ENCODE measurements at places on chromosomes 16 and 17. TPM values are rescaled to one million over a fixed set of nuclear protein-coding genes. Genes with fewer than 3 reads are reported as not detected.

- DNase-seq = peak; percentile 25
Measured at GRCh38 chr16:57722651-57723050, 12.9 kb upstream of the KATNB1 start.

The TUBB3 gene
- total RNA-seq = 35.0 TPM

DNA sequence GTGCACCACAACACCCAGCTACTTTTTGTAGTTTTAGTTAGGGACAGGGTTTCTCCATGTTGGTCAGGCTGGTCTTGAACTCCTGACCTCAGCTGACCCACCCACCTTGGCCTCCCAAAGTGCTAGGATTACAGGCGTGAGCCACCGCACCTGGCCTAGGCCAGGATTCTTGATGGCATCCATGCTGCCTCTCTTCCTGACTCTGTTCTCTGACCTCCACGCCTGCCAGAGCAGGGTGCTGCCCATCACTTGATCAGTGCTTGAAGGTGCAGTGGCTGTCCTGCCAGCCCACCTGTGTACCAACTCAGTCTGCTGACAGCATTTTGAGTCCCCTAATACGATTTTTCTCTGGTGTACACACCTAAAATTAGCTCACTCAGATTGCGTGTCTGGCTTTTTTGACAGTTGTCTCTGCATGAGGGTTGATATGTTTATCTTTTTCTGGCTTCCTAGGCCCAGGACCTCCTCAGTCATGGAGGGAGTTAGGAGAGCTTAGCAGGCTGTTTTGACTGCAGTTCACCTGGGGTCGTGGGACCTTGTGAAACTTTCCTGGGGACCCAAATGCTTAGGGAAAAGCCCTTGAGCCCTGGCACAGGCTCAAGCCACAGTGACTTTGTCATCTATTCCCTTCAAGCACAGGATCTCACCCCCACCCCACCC is 5.9 kb downstream of the HAS3 start:
- no peak for DNase-seq

GRCh38 chr17:10624969-10625368 is 32.1 kb downstream of the MYH3 start:
- no peak for DNase-seq

DNA sequence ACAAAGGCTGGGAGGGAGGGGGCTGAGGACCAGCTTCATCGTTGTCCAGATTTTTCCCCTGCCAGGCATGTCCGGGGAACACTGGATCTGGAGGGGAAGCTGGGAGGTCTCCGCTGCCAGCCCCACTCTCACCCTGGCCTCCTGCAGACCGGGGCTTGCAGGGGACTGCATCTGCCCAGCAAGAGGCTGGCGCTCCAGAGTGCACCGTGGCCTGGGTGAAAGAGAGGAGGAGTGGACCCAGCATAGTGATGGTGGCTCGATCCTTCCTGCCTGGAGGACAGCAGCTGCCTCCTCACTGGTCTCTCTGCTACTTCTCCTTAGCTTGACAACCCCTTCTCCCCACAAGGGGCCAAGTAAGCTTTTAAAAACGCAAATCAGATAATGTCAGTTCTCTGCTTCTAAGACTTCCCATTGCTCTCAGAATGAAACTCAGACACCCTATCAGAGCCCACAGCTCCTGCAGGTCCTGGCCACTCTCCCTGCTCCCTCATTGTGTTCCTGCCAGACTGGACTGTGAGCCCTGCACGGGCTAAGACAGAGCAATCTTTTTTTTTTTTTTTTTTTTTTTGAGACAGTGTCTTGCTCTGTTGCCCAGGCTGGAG is 15.0 kb downstream of the CPNE2 start:
- DNase-seq = no peak

DNA sequence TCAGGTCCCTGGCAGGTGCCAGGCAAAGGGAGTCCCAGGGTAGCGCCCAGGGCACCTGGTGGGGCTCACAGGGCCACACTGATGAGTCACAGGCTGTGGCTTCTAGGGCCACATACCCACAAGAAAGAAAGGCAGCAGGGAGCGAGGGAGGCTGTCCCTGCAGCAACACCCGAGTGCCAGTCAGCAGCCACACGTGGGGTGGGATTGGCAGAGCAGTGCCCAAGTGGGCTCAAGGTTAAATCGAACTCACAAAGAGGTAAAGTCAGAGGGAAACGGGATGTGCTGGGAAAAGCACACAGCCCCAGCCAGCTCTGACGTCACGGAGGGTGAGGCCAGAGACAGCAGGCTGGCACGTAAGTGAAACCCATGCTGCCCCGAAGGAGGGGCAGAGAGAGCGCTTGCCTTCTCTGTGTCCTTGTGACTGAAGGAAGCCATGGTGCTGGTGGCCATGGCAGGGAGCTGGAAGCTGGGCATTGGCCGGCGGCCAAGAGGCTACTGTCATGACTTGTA is 33.8 kb downstream of the FA2H start:
- no peak for DNase-seq

DNA sequence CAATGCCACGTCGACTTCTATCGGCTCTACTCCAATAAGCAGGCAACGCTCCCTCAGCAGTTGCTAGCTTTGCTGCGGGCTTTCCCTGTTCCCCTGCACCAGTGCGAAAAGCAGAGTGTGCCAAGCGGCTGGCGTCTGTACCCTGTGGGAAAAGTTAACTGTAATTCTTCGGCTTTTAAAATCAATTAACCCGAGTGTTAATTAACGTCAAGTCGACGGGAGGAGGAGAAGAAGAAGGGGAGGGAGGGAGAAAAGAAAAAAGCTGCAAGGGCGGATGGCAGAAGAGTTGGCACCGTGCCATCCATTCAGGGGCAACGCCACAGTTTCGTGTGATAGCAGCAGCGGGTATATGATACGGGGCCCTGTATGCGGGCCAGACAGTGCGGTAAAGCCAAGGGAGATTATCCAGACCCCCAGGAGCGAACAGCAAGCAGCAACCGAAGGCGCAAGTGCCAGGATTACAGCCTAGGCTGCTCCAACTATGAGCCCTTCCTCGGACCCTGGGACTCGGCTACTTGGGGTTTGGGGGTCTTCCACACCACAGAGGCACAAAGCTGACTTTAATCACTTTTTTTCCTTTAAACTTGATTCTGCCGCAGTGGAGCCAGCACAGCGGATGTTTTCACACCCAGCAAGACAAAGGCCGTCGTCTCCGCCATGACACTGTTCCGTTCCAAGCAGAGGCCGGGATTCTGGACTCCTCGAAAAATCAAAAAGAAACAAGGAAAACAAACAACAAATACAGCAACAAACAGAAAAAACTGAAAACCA is 253.8 kb upstream of the PMFBP1 start:
- no peak for DNase-seq
